ENCODE measurements at places on chromosomes 6 and 20.
A peak's percentile ranks its signal among the peaks of the same experiment; 100 is the strongest.

DNA sequence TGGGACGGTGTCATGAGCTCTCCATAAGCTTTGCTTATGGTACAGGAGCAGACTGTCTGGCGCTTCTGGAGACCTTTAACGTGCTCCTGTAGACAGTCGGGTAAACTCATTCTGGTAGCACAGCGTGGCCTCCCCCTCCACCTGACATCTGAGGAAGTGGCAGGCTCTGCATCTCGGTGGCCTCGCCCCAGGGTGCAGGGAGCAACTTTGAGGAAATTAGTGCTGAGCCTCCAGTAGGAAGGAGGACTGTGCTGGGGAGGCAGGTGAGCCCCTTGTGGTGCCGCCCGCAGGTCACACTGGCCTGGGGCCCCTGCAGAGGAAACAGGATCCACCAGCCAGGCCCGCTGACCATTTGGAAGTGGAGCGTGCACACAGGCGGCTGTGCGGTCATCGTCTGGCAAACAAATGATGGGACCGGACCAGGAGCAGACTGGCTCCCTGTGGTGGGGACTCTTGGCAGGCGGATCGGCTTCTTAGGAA, 57.9 kb downstream of the SYNJ2 start:
- DNase-seq, result peak; percentile 75

DNA sequence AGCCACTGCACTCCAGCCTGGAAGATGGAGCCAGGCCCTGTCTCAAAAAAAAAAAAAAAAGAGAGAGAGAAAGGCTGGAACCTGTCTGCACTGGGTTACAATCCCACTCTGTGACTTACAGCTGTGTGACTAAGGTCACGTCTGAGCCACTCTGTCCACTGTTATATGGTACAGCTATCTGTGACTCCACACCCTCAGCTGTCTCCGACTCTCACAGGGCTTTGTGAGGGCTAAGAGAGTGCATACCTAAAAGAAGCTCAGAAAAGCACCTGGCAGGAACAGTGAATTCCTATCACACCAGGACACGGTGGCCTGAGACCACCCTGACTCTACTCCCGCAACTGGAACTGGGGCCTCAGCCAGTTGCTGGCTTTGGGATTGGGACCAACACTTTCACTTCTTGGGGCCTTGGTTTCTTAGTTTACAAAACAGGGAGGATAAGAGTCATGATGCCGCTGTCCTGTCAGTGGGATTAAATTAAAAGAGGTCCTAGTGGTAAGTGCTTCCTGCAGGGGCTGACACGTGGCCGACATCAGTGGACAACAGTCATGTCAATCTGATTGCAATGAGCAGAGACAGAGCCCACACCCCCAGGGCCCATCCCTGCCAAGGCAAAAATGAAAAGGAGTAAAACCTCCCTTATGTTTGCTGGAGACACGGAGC, 5.7 kb upstream of the CD93 start:
- no peak for DNase-seq

DNA sequence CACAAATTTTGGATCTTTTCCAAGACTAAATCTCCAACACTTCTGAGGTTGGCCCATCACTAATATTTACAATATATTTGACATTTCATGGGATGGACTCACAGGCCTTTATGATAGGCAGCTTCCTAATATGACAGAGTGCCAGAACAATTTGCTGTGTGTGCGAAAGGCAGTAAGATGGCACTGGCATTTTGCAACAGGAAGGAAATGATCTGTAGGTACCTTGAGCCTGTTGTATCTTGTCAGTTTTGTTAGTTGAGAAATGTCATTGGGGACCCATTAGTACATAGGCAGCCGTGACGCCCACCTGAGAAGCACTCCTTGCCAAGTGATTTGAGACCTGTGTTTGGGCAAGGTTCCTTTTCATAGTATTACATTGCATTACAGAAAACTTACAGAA, 153.4 kb upstream of the HEY2 start:
- DNase-seq, result no peak

DNA sequence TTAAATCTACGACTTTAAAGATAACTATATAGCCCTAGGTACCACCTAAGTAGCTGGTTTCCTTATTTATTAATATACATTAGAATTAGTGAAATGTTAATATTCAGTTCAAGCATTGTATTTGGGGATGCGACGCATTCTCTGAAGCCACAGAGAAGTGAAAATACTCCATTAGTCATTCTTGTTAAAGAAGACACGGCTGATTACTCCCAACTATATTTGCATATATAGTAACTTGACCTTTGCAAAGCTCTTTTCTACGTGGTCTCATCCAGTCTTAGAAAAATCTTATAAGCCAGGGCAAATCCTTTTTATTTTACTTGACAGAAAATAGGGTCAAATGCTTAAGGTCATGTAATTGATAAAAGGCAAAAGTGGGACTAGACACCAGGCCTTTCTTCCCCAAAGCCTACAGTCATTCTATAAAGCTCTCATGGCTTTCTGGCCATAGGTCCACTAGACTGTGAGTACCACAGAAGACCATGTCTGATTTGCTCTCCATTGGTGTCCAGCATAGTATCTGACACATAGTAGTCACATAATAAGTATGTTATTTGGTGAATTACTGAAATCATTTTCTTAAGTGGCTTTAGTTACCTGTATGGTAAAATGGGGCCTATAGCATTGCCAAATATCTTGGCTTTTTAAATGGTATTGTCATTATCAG, 11.3 kb downstream of the ZHX3 start:
- DNase-seq, result no peak

DNA sequence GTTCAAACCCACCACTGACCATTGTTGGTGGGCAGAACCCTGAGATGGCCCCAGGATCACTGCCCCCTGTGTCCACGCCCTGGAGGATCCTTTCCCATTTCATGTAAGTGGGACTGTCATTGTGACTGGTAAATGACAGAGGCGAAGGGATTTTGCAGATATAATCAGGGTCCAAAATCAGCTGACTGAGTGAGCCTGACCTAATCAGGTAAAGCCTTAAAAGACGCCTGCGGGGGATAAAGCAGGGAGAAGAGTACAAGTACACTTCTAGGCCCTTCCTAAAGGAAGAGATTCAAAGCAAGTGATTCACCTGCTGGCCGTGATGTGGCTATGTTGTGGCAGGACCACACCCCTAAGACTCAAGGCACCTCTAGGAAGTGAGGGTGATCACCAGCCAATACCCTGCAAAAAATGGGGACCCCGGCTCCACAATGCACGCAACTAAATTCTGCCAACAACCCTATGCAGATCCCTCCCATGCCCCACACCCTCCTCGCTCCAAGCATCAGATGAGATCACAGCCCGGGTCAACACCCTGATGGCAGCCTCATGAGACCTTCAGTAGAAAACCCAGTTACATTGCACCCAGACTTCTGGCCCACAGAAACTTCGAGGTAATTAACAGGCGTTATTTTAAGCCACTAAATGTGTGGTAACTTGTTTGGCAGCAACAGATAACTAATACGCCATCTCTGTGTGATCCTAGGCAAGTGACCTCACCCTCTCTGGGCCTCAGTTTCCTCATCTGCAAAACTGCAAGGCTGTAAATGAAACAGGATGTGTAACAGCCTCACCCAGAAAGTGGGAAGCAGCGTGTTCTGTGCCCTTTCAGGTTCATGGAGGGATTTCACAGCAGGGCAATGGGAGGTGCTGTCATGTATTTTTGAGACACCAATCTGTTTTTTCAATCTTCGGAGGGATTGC, 11.3 kb downstream of the PREX1 start:
- peak; percentile 33 for DNase-seq

DNA sequence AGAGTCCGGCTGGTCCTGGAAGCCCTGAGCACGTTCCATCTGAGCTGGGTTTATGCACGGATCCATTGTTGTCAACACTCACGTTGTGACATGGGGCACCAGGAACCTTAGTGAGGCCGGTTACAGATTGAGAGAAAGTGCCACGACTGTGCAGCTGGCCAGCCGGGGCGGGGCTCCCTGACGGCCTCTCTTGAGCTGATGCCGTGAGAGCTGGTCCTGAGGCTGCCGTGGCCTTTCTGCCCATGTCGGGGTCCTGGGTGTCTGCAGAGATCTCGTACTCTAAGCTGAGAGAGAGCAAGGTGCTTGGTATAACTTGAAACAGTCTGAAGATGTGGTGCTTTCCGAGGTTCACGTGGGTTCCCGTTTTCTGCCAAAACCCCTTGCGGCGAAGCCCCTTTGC, 10.0 kb downstream of the CDH4 start:
- DNase-seq, result no peak
